H1 (cell line): ENCODE measurements at places on chromosomes 1 and 21. TPM values are rescaled to one million over a fixed set of nuclear protein-coding genes. Genes with fewer than 3 reads are reported as not detected.

DNA sequence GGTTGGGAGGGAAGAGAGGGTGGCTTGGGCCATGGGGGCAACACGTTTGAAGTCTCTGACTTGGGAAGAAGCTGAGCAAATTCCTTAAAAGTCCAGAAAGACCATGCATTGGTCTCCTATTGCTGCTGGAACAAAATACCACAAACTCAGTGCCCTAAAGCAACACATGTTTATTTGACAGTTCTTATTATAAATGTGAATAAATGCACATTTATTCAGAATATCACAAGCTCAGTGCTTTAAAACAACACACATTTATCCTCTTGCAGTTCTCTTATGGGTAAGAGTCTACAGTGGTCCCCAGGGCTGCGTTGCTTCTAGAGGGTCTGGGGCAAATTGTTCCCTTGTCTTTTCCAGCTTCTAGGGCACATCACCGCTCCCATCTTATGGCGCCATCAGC is 10.1 kb upstream of the PRAMEF12 start:
- no peak for DNase-seq

DNA sequence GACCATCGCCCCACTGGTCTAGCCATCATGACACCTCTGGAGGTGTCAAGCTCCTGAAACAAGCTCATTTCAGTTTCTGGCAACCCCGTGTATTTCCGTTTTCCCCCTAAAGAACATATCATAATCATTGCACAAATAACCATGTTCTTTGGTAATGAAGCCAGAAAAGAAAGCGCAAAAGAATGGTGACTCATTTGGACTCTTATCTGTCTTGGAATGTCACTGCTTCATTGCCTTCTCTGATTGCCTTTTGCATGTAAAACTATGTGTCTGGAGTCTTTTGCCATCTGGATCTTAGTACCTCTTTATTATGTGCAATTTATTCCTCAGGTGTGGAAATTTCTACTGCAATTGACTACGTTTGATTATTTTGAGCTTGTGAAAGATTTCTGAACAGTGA is 110.5 kb downstream of the COLGALT2 start:
- DNase-seq = no peak

GRCh38 chr1:220991506-220991905 is 112.3 kb downstream of the HLX start:
- no peak for DNase-seq

DNA sequence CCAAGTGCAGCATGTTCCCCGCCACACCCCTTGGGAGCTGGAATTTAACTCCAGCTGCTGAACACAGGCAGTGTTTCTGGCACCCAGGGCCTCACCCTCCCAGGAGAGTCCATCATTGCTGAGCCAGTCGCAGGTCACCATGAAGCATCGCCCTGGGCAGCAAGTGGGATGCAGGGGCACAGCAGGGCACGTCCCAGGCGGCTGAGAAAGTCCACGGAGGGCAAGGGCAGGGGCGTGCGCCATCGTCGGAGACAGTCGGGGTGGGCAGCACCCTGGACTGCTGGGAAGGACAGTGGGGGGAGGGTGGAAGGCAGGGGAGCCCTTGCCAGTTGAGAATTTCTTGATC is 69.2 kb upstream of the PDE9A start:
- DNase-seq = no peak

Gene F5
- 0.02 and 0.06 TPM in 2 replicates for polyA plus RNA-seq

Gene OR2T33
- polyA plus RNA-seq = not detected in 2 replicates
